ENCODE measurements at places on chromosomes 2 and 18.

DNA sequence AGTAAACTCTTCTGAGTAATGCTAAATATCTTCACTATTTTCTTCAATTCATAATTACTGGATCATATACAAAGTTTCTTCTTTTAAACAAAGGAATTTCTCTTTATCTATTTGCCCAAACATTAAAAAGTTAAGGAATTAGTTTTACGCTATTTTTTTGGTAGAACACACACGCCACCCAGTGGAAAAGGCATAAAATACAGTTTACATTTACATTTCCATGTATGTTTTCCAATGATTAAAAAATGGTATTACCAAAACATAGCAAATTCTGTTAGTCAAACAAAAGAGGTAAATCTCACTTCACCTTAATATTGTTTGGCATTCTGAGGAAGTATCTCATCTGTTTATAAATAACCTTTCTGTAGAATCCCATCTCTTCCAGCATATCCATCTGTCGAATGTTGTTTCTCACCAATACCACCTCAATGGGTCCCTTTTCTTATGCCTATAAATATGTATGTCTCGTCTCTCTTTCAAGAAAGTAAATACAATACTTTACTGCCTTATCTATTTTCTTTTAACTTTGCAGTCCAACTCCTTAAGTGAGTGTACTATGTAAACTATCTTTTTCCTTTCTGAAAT is 7.2 kb downstream of the BOLL start:
- no peak for DNase-seq

- DNase-seq, result no peak
These were observed 254.8 kb downstream of the CDH2 start for GRCh38 chr18:27921904-27922751.

DNA sequence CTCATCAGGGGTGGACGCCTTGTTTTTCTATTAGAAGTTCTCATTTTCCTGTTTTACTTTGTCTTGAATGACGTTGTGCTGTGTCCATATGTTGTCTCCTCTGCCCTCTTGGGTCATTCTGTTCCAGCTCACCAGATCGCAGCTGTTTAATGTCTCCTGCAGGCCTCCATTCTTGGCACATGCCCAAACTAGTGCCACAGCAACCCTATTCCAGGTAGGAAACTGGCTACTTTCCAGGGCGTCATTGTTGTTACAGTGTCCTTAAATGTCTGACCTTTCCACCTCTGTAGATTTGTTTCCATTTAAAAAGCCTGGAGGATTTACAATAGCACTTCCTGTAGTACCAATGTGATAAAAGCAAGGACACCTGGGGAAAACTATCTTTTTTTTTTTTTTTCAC is 500.7 kb downstream of the METTL4 start:
- no peak for DNase-seq

- no peak for DNase-seq
These were observed 198.3 kb downstream of the LDLRAD4 start for GRCh38 chr18:13416848-13417247.

DNA sequence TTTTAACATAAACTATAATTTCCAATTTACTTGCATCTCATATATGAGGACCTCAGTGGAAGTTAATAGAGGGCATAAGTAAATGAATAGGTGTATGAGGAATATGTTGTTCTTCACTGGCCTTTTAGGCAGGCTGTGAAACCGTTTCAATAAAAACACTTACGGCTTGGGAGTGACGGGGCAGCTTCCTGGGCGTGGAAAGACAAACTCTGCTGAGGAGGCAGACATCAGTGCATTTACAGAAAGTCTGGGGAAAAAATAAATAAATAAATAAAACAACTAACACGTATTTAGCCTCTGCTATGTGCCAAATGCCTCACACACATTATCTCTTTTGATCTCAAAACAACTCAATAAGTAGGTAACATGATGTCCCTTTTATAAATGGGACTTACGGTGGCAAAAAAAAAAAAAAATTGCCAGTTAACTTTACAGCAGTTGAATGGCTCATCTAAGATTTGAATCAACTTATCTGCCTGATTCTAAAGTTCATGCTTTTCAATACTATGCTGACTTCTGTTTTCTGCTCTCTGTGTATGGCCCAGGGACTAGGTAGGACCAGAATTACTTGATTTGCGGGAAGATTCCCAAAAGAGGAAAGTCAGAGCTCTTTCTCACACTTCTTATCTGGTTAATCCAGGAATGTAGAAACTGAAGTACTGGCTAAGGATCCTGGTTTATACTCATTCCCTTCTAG is 77.5 kb upstream of the LRATD1 start:
- DNase-seq, result no peak

- DNase-seq, result no peak
These were observed 90.5 kb downstream of the MSH2 start for GRCh38 chr2:47493317-47494035.

- DNase-seq, result no peak
These were observed 10.6 kb downstream of the PTPRM start for GRCh38 chr18:7577706-7578105.

DNA sequence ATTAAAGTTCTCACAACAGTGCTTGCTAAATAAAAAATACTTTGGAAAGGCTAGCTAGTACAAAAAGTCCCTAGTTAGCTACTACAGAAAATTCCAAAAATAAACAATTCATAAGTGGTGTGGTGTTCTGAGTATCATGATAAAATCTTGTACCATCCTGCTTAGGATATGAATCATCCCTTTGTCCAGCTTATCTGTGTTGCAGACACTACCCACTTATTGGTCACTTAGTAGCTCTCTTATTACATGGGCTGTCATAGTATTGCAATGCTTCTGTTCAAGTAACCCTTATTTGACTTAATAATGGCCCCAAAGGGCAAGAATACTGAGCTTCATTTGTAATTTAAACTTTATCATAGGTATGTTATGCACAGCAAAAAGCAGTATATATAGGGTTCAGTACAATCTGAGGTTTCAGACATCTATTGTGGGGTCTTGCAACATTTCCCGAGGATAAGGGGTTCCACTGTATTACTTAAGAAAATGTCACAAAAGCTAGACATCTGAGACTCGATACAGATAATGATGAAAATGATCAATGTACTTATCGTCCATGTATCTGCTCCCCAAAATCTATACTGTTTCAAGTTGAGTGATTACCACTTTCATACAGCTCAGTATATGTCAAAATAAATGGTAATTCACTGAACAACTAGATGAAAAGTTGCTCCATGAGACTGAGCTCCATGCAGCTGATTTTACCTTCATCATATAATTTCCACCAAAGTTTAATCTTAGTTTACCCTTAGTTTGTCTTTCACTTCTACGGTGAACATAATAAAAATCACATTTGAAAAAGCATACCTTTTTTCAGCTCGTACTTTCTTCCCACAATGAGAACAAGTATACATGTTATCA is 93.8 kb downstream of the C2orf74 start:
- peak; percentile 36 for DNase-seq

GRCh38 chr2:28710545-28710944 is 41.1 kb upstream of the PPP1CB start:
- no peak for DNase-seq

DNA sequence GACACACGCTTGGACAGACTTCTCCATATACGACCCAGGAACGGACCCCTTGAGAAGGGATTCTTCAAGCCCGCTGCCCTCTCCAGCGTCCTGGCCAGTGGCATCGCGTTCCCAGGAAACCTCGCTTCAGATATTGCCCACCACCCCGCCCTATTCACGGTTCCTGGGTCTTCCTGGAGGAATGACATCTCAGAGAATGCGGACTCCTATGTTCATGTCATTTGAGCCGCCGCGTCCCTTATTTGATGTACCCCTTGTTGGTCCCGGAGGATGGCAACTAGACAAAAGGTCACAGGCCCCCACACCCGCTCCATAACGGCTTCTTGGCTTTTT is 588 bp upstream of the CCDC93 start:
- no peak for DNase-seq

DNA sequence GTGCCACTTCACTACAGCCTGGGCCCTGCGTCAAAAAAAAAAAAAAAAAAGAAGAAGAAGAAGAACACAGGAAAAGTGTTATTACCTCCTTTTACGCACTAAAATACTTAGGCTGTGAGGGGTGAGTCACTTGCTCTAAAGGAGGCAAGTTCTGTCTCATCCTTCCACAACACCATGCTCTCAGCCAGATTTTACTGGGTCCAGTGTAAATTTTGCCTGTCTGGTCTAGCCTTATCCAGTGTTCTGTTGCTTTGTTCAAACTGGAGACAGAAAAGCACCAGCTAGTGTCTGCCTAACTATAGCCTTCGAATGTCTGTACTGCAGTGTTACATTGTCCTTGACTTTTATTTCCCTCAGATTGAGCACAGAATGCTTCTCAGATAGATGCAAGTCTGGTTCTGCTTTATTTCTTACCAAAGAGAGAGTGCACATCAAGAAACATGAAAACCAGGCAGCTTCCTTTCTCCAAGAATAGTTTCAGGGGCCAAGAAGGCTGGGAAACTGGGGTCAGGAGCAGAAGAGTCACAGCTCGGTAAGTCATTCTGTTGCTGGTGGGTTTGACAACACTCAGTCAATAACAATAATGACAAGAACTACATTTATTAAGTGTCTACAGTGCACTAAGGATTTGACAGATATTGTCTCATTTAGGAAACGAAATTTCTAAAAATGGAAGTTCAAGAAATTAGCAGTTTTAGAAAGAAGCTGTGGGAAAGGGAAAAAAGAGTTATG is 3.1 kb upstream of the MSGN1 start:
- no peak for DNase-seq

DNA sequence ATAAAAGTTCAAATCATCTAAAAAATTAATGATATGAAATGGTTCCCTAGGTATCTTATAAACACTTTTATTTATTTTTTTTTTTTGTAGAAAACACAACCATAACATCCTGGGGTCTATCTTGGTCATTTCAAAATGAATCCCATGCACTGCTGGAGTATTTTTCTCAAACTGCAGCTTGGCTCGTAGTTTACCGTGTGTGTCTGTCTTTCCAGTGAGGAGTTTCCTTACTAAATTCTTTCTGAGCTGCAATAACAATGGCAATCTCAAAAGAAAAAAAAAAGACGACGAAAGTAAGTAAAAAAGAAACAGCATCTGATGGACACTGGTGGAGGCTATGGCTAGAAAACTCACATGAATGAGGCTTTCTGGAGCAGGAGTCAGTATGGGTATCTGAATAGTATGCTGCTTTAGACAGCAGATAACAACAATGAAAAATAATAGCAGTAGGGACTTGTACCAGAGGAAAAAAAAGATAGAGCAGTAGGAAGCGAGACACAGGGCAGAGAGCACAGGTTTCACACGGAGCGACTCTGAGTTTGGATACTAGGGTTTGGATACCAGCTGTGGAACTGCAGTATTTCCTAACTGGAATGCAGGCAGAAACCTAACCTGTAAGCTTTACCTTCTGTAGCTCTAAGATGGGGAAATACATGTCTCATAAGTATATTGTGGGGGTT is 43.5 kb downstream of the CALCRL start:
- DNase-seq, result no peak

- DNase-seq, result no peak
These were observed 123.8 kb downstream of the CYP26B1 start for GRCh38 chr2:72023678-72024390.

- peak; percentile 6 for DNase-seq
These were observed 1183.2 kb upstream of the ACVR2A start for GRCh38 chr2:146661473-146662096.
